ENCODE measurements at places on chromosomes 2 and 18. TPM values are rescaled to one million over a fixed set of nuclear protein-coding genes. Genes with fewer than 3 reads are reported as not detected.

- no peak for DNase-seq
These were observed 10.0 kb upstream of the LYPD6 start for GRCh38 chr2:149320362-149320761.

Gene DSG1
- polyA plus RNA-seq: 0.18 TPM

Gene NAT8
- 22.5 TPM for polyA plus RNA-seq

- no peak for DNase-seq
These were observed 241.2 kb downstream of the SLC4A3 start for GRCh38 chr2:219868635-219869034.

GRCh38 chr18:23502516-23503037 lies 734 bp upstream of the RMC1 start:
- no peak for DNase-seq

DNA sequence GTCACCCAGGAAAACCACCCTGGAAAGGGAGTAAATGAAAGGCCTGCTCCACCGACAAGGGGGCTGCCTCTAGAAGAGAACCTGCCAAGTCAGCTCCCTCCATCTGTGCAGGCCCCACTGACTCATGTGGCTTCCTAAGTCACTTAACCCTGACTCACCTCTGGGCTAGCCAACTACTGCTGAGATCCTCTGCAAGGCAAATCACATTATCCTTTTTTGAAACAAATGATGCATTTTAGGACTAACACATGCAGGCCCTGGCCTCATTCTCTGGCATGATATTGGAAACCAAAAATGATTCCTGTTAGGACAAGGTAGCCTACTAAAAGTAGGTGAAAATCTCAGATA lies 474.6 kb downstream of the EPHA4 start:
- DNase-seq: no peak

All from left renal pelvis (tissue), 4 donors.